Panc1 (cell line): ENCODE measurements at places on chromosomes 4 and X.

- DNase-seq, result no peak
These were observed 1.7 kb upstream of the AFP start for GRCh38 chr4:73434311-73434710.

DNA sequence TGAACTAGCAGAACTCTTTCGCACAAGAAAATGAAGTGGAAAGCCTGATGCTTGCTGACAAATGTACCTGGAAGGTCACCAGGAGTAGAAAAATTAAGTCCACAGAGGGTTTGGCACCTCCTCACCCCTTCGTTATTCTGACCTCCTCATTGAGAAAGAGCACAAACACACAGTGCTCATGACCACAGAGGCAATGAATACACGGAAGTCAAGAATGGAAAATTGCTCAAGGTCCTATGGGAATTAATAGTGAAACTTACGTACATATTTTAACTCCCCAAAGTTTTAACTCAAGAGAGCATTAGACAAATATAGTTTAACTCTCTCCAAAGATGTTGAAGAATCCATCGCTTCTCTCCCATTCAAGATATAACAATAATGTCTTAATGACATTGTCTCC is 83.6 kb upstream of the CAMK2D start:
- DNase-seq, result no peak

GRCh38 chr4:76997532-76997931 is 48.0 kb downstream of the SEPTIN11 start:
- no peak for DNase-seq

GRCh38 chrX:111133389-111133788 is 37.4 kb downstream of the PAK3 start:
- no peak for DNase-seq

DNA sequence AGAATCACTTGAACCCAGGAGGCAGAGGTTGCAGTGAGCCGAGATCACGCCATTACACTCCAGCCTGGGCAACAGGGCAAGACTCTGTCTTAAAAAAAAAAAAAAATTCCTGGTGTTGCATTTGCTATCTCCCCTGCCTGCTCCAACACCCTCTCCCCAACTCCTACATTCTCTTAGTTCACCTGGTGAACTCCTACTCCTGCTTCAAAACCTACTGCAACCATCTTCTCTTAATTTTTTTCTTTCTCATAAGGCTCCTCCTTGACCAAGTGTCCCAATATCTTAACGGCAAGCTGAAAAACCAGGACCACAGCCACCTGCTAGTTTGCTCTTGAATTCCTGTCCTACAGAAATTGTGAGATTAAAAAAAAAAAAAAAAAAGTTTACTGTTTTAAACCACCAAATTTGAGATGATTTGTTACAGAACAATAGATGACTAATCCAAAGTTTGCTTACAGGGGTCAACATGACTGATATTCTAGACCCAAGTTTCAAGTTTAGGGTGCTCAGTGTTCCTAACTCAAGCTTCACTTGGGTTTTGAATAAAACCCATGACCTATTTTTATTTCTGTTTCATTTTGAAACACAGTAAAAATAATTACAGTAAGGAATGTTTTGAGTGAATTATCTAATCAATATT is 13.1 kb upstream of the ANXA5 start:
- no peak for DNase-seq
